ENCODE measurements at places on chromosomes 16 and 17.
A peak's percentile ranks its signal among the peaks of the same experiment; 100 is the strongest.

- DNase-seq: no peak
Observed at GRCh38 chr17:32946375-32947135, 18.6 kb downstream of the TMEM98 start.

DNA sequence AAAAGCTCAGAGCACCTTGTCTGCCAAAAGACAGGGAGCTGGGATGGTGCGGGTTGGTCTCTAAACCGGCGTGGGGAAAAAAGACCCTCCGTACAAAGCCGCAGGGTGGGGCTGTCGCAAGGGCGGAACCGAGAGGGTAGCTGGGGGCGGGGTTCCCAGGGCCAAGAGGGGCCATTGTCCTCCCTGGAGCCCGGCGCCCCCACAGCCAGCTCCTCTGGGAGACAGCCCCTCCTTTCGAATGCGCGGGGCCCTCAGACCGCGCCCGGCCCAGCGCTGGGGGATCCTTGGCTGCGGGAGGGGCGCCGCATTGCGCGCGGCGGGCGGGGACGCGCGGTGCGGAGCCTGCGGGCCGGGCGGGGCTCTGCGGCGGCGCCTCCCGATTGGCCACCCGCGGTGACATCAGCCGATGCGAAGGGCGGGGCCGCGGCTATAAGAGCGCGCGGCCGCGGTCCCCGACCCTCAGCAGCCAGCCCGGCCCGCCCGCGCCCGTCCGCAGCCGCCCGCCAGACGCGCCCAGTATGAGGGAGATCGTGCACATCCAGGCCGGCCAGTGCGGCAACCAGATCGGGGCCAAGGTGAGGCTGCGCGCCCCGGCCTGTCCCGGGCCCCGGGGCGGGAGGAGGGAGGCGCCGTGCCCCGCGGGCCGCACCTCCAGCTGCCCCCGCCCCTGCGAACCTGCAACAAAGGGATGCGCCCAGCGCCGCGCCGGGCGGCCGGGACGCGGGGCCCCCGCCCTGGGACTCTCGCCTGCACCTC lies at the start of gene TUBB3:
TUBB3 (plus strand) TSS at position 459 of the 756 bp plus-strand sequence; CDS start at position 519, 60 bp downstream.
- peak; percentile 52 for DNase-seq

DNA sequence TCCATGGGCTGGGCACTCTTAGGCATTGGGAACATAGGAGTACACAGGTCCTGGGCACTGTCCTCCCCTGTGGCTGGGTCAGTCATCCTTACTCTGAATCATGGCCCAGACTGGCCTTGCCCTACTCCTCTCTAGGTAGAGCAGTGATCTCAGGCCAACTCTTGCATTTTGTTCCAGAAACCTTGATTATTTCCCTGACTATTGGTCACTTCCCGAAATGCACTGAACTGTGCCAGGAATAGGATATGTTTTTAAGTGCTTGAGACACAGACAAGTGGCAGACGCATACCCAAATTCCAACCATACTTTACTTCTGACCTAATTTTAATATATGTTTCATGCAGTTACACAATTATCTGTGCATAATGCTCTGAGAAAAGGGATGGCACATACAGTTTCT lies 10.3 kb downstream of the KRABD2 start:
- no peak for DNase-seq

DNA sequence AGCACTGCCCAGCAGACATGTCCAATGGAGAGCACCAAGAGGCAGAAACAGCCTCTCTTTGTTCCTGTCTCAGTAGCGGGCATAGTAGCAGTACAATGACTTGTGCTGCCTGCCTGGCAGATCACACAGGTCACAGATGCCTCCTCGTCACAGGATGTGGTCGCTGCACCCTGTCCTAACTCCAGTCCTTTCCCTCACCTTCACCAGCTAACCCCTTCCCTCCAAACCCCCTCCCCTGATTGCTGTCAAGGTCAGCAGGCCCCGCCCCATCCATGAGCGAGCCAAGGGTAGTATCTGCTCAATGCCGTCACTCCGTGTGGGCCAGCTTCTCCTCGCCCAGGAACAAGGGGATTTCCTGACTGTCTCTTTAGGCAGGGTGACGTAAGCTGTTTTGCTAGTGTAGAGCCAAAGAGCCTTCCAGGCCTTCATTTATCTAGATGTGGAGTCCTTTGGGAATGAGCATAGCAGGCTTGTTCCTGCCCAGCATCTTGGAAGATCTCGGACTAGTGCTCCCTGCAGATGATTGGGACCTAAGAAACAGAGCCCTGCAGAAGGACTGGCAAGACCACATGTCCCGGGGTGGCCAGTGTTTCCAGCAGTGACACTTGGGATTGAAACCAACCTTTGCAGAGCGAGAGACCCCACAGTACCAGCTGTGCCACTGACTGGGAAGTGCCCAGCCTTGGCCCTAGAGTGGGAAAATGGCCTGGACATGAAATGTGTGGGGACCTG lies 75.9 kb upstream of the TNRC6C start:
- DNase-seq: no peak

- DNase-seq: no peak
Observed at GRCh38 chr17:47852113-47852949, 1.4 kb upstream of the SP6 start.
